Regular cardiac myocyte (primary cell): ENCODE measurements at places on chromosomes 1 and 21. TPM values are rescaled to one million over a fixed set of nuclear protein-coding genes. Genes with fewer than 3 reads are reported as not detected.

Gene SPRR2F
- not detected in 2 replicates for total RNA-seq

Gene OR2T33
- not detected in 2 replicates for total RNA-seq

Gene CGN
- total RNA-seq = under 0.01 and 0.19 TPM in 2 replicates

Gene CELA2A
- 0.28 TPM in 1 of 2 replicates, not detected in the other for total RNA-seq

Gene USP25
- 21.9 and 34.1 TPM in 2 replicates for total RNA-seq

Gene GJA8
- not detected in 2 replicates for total RNA-seq

Gene LRRN2
- total RNA-seq = not detected in 2 replicates

Gene OLFML3
- total RNA-seq = 7.5 and 26.2 TPM in 2 replicates

Gene F11R
- 24.7 and 44.3 TPM in 2 replicates for total RNA-seq

Gene PKN2
- 24.3 and 24.8 TPM in 2 replicates for total RNA-seq

Gene RHEX
- not detected in 2 replicates for total RNA-seq

Gene NGF
- total RNA-seq = 16.9 and 17.3 TPM in 2 replicates

Gene PRMT6
- 14.1 and 32.2 TPM in 2 replicates for total RNA-seq

Gene NFASC
- total RNA-seq = 13.8 and 42.6 TPM in 2 replicates

Gene VHLL
- 0.96 TPM in 1 of 2 replicates, not detected in the other for total RNA-seq

Gene LCE1A
- total RNA-seq = not detected in 2 replicates

Gene COL6A2
- 673 and 1,285 TPM in 2 replicates for total RNA-seq

Gene GMEB1
- 8.7 and 14.8 TPM in 2 replicates for total RNA-seq

Gene EGLN1
- 71.5 and 81.2 TPM in 2 replicates for total RNA-seq

Gene GFI1
- under 0.01 and 1.2 TPM in 2 replicates for total RNA-seq
